ENCODE measurements at places on chromosomes 2 and 18. TPM values are rescaled to one million over a fixed set of nuclear protein-coding genes. Genes with fewer than 3 reads are reported as not detected.
A peak's percentile ranks its signal among the peaks of the same experiment; 100 is the strongest.

DNA sequence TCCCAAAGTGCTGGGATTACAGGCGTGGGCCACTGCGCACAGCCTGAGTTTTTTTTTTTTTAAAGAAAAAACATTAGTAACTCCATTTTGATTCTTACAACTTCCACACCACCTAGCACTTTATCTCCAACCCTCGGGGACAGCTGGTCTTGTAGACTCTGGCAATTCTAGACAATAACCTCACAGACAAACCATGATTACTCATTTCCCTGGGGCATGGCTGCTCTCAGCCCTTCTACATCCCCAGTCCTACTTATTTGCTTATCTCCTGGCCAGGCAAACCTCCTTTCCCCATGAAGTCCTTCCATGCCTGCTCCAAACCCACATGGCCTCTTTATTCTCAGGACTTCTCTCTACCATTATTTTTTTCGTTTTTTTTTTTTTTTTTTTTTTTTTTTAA lies 91.1 kb downstream of the ACTR3 start:
- no peak for DNase-seq

- DNase-seq: no peak
These were observed 42.8 kb downstream of the ITSN2 start for GRCh38 chr2:24317491-24317920.

Gene RND3
- 0.23 TPM for polyA plus RNA-seq

- no peak for DNase-seq
These were observed 79.8 kb downstream of the MGAT5 start for GRCh38 chr2:134333646-134334189.

DNA sequence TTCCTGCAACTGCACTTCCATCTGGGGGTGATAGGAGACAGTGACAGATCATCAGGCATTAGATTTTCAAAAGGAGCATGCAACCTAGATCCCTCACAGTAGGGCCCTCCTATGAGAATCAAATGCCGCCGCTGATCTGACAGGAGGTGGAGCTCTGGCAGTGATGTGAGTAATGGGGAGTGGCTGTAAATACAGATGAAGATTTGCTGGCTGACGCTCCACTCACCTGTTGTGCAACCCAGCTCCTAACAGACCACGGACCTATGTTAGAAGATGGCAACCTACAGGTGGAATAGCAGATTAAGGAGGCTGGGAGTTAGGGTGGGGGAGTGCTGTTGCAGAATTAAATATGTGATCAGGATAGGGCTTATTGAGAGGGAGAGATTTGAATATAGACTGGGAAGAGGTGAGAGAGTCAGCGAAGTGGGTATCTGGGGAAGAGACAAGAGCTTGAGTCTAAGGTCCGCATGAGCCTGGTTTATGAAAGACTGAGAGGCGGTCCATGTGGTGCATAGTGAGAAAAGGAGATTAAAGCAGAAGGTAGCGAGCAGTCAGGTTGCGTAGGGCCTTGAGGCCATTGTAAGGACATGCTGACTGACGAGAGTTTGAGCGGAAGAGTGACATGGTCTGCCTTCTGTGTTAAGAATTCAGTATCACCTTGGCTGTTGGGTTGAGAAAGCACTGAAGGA lies 31.3 kb upstream of the TOGARAM2 start:
- peak; percentile 29 for DNase-seq

- peak; percentile 94 for DNase-seq
These were observed 405 bp downstream of the SP3 start for GRCh38 chr2:173964565-173965371.

GRCh38 chr2:234469251-234469845 lies 27.5 kb downstream of the ARL4C start:
- DNase-seq: no peak

GRCh38 chr2:60333264-60333663 lies 220.2 kb downstream of the BCL11A start:
- no peak for DNase-seq

Gene ABCG8
- polyA plus RNA-seq: not detected

Gene ARL5A
- polyA plus RNA-seq: 74.8 TPM

- no peak for DNase-seq
These were observed 191.2 kb downstream of the VWC2L start for GRCh38 chr2:214601852-214602633.

DNA sequence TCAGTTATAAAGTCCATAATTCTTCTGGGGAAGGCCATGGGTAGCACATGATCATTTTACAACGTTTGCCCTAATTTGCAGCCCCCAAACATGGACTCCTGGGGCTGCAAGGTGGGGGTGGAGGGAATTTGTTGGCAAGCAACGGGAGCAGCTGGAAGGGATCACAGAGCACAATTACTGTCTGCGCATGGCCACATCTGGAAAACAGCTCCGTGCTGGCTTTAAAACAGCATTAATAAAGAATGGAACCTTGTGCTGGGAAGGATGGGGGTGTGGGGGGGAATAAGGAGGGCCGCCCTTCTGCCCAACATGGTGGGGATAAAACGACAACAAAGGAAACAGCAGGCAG lies 60.9 kb upstream of the SLC14A2 start:
- DNase-seq: no peak

- no peak for DNase-seq
These were observed 7.3 kb downstream of the PRADC1 start for GRCh38 chr2:73225513-73226360.

- no peak for DNase-seq
These were observed 118.9 kb downstream of the VWA3B start for GRCh38 chr2:98205889-98206288.

Gene NYAP2
- polyA plus RNA-seq: 0.08 TPM

Gene AMER3
- polyA plus RNA-seq: not detected

Gene GALNT5
- polyA plus RNA-seq: 39.3 TPM

DNA sequence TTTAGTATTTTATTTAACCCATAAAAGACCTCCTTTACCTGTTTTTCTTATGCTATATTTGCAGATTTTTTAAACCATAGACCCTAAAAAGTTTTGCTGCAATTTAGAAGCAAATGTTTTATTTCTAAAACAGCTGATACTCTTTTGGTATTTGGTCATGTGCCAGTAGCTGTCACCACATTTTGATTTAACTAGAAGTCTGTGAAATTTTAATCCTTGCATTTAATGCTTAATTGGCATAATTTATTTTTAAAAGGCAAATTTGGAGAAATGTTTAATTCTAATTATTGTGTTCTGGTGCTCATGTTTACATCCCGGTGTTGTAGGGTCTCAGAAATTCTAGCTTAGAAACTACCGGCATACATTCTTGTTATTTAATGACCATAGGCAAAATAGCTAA lies 111.8 kb downstream of the TTC27 start:
- no peak for DNase-seq

GRCh38 chr2:200242570-200242969 lies 63.9 kb upstream of the SPATS2L start:
- DNase-seq: no peak

GRCh38 chr2:111143843-111144198 lies 23.1 kb downstream of the BCL2L11 start:
- no peak for DNase-seq

- DNase-seq: no peak
These were observed 237.6 kb upstream of the FOSL2 start for GRCh38 chr2:28155086-28155485.

GRCh38 chr18:37393945-37394609 lies 171.5 kb downstream of the CELF4 start:
- DNase-seq: peak; percentile 77

GRCh38 chr2:101410746-101411145 lies 23.4 kb upstream of the CREG2 start:
- no peak for DNase-seq

Gene YIPF4
- polyA plus RNA-seq: 26.5 TPM

Gene GLB1L
- polyA plus RNA-seq: 2.8 TPM

Gene FSIP2
- polyA plus RNA-seq: not detected

Gene SH2D6
- polyA plus RNA-seq: 1.2 TPM

DNA sequence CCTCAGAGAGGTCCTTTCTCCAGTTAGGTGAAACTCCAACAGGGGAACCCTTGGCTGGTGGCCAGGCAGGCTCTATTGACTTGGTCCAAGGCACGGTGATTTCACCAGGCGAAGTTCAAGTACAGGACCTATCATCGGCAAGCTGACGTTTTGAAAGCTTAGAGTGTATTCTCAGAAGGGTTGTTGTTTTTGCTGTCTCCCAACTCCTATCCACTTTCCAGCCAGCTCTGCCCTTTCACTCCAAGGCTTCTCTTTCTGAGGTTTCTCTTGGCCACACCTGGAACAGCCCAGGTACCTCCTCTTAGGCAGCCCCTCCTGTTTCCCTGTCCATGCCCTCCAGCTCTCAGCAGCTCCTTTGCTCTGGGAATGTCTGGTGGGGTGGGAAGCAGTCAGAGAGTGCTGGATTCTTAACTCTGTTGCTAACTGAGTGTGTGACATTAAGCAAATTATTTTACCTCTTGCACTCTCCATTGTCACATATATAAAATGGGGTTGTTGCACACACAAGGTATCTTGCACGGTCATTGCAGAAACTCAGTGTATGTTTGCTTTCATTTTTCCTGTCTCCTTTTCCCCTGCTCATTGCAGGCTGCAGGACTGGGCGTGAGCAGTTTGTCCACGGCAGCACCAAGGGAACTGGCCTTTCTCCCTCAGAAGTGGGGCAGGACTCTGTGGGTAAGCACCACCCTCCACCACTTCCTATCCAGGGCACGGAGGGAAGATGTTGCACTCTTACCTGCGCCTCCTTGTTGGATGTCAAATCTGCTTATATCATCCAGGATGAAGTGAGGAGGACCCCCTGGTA lies 30.2 kb downstream of the CAPN13 start:
- DNase-seq: no peak

DNA sequence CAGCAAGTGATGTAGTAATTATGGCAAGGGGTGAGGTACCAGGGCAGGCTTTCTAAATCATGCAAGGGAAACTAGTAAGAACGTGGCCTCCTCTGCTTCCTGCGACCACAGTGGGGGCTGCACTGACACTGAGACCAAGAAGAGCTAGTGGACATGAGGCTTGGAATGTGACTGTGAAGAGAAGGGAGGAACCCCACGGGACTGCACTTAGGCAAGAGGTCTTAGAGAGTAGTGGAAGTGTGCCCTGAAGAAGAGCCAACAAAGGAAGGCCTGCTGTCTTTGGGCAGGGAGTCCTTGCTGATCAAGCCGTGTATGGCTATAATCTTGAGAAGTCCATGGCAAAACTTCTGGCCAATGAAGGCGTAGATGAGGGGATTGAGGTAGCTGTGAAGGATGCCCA lies 8.9 kb upstream of the RUFY4 start:
- DNase-seq: no peak

DNA sequence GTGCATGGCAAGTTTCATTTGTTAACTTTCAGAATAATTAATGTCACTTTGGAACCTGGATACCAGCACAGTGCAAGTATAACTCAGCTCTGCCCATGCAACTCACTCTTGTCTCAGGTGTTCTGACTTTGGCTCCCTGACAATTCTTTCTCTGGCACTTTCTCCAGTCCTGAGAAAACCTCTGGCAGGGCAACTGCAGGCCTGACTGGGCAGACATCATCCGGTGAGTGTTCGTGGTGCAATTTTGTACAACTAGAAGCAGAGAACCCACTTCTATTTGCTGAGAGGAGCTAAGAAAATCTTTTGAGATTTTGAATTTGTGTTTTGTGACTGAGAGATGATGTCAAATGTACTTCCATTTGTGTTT lies 143.0 kb downstream of the AQP4 start:
- no peak for DNase-seq

DNA sequence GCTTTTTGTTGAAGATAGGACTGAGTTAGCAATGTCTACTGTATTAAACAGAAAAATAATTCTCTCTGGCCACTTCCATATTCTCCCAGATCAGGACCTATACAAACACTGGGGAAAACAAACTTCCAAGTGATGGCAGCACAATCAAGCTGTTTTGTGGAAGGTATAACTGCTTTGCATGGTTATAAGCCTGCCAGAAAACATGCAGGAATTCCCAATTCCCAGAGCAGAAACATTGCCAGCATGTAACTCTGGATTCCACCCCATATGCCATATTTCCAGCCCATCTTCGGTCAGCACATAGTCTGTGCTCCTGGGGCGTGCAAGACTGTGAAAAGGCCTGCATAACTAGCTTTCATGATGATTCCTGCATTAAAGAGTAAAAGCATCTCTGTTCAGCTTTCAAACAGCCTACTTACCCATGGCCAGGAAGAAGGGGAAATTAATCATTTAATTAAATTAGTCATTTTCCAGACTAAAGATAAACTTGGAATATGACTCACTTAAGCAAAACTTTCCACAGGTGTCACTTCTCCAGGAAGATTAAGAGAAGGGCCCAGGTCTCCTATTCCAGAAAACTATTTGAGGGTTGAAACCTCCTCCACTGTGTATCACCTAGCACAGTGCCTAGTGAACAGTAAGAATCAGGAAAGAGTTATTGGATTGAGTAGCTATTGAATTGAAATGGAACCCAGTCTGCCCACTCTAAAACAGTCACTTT lies 280.5 kb downstream of the NRXN1 start:
- DNase-seq: no peak

DNA sequence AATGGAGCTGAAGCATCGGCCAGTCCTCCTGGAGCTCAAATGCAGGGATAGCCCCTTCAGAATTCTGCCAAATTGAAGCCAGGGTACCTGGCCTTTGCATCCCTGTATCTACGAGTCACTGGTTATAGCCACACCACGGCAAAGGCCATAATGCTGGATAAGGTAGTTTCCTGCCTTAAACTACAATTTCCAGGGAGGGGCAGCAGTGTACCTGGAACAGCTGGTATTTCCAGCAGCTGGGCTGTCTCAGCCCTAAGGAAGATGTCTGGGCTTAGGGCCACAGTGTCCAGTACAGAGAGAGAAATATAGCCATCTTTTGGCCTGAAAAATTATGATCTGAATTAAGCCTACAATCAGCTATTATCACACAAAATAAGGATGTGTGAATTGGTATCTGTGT lies 180.3 kb downstream of the GCA start:
- no peak for DNase-seq

Gene EFR3B
- polyA plus RNA-seq: not detected

DNA sequence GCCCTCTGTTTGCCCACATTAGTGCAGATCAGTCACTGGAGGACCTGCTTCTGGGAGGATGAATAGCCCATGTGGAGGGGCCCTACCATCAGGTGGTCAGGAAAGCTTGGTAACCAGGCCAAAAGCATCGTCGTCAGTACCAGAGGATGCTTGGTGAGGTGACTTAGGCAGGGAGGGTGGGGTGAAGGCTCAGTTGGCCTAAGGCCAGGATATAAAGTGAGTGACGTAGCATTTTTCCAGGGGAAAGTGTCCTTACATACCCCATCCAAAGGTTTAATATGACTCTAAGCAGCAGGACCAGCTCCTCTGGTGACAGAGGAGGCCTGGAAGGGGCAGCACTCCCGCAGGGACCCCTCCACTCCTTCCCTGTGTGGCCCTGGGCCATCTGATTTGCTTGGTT lies 27.7 kb upstream of the DNMT3A start:
- DNase-seq: no peak

DNA sequence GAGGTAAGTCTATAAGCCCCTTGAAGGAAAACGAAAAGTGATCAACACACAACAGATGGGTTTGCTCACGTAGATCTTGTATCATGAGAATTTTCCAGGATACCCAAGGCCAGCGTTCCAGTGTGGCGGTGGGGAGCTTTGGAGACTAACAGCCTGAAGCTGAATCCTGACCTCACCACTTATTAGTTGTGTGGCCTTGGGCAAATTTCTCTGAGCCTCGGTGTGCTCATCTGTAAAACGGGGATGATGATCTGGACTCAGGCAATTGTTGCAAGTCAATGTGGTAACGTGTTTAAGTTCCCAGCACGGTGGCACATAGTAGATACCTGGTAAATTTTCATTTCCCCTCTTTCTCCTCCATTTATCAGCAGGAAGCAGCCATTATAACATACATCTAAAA lies 68.3 kb downstream of the VWA3B start:
- DNase-seq: no peak

Gene SLC5A7
- not detected for polyA plus RNA-seq

GRCh38 chr2:49459314-49459993 lies 305.1 kb upstream of the FSHR start:
- DNase-seq: no peak

Data from K562 (cell line).